Adrenal gland (tissue), 19 donors: ENCODE measurements at places on chromosomes 12 and 14. TPM values are rescaled to one million over a fixed set of nuclear protein-coding genes. Genes with fewer than 3 reads are reported as not detected.

GRCh38 chr12:47218191-47218654 is 138.5 kb upstream of the AMIGO2 start:
- no peak for DNase-seq

- DNase-seq = peak; percentile 54
Measured at GRCh38 chr12:95820096-95820703, 29.6 kb upstream of the NTN4 start.

DNA sequence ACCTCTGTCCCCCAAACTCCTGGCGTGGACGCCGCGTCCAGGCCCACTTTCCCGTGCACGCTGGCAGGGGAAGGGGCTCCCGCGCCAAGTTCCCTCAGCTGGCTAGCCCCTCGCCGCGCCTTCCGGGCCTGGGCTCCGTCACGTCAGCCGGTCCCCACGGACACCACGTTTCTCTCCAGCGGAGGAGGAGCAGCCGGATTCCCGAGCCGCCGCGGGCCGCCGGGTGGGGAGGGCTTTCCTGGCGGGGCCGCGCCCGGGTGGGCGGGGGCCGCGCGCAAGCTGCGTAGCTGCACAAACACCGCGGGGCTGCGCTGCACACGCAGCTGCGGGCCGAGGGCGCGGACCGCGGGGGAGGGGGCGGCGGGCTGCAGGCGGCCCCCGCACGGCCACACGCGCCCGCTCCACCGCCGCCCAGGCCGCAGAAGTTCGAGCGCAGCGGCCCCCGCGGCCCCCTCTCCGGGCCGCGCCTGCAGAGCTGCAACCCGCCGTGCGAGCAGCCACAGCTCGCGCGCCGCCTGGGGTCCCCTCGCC is 45.1 kb upstream of the PNMA1 start:
- peak; percentile 60 for DNase-seq

DNA sequence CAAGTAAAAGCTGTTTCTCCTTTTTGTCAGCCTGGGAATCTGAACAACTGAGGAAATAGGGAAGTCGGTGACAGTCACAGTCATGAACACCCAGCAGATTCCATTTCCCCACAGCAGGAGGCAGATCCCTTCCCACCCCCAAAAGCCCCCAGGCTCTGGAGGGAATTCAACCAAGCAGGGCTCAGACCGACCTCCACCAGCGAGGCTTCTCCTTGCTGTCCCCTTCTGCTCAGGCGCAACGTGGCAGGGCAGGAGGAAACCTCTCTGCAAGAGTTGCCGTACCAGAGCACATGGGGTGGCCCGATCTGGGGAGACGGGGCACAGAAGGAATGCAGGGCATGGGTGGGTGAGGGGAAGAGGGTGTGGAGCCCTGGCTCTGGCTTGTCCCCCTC is 319 bp downstream of the GALNT6 start:
- DNase-seq = peak; percentile 26

- no peak for DNase-seq
Measured at GRCh38 chr12:84290168-84290567, 622.4 kb downstream of the SLC6A15 start.

- DNase-seq = no peak
Measured at GRCh38 chr14:79293482-79294177, 917.7 kb downstream of the DIO2 start.

- no peak for DNase-seq
Measured at GRCh38 chr14:50479041-50479440, 53.3 kb downstream of the MAP4K5 start.

- DNase-seq = no peak
Measured at GRCh38 chr14:34671716-34672115, 41.8 kb upstream of the SNX6 start.

- no peak for DNase-seq
Measured at GRCh38 chr12:592024-592505, 71.2 kb downstream of the NINJ2 start.

GRCh38 chr12:123223241-123223668 is 9.7 kb downstream of the MPHOSPH9 start:
- no peak for DNase-seq

GRCh38 chr12:26276709-26277108 is 81.3 kb downstream of the SSPN start:
- DNase-seq = no peak

DNA sequence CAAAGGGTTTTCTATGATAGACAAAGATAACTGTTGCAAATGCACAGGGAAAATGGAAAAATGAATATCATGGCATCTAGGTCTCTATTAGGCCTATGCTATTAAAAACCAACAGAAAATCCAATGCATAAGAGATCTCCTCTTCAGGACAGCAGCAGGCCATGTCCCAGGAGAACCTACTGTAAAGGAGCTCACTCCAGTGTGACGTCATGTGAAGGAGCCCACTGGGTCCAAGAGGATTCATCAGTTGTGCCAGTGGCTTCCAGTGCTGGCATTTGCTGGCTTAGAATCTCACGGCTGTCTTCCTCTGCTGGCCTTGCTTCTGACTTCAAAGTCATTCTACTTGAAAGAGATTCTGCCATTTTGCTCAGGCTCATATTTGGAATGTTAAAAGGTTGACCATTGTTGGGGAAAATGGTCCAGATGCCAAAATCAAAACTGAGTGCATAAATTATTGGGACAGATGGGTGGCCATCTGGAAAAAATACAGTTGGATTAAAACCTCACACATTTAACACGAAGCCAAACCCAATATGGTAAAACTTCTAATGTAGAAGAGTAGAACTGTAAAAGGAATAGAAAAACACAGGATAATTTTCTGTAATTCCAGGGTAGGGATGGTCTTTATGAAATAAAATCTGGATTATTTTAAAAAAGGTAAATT is 75.4 kb upstream of the ARID2 start:
- no peak for DNase-seq

DNA sequence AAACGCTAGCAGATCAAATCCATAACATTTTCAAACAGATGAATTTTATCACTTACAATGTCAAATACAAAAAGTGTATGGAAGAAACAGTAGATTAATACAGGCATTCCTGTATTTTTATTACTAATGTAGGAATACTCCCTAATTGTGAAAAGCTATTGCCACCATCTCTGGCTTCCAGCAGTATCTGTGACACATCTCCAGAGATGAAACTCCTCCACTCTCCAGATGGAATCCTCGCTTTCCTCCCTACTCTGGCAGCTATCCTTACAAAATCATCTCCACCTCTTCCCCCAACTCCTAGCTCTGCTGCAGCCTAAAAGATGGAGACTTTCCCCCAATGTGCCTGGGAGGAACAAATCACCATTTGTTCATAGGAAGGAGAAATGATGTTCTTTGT is 211.4 kb downstream of the SSPN start:
- DNase-seq = no peak

DNA sequence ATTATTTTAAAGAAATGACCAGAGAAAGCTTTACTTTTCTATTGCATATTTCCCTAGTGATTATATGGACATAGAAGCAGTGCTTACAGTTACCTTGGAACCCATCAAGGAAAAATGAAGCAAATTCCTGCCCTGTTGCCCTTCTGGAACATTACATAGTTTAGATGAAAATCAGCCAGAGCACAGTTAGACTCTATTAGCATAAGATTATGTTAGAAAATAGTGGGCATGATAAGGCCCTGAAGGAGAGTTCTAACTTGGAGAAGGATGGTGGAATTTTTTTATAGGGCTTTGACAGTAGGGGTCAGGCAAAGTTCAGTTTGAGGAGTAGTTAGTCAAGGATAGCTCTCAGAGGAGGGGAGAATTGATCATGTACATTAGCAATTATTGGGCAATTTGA is 74.3 kb downstream of the FUT8 start:
- no peak for DNase-seq

GRCh38 chr14:69624136-69624535 is 12.7 kb downstream of the SUSD6 start:
- DNase-seq = peak; percentile 43

- DNase-seq = no peak
Measured at GRCh38 chr12:45731190-45731775, 1.8 kb downstream of the ARID2 start.

GRCh38 chr14:22450266-22450665 is 138.8 kb downstream of the DAD1 start:
- no peak for DNase-seq

- no peak for DNase-seq
Measured at GRCh38 chr14:32693114-32693513, 245.6 kb upstream of the NPAS3 start.

- DNase-seq = no peak
Measured at GRCh38 chr12:102629262-102629888, 149.0 kb upstream of the IGF1 start.

- no peak for DNase-seq
Measured at GRCh38 chr12:57131896-57132744, 3.8 kb downstream of the LRP1 start.

DNA sequence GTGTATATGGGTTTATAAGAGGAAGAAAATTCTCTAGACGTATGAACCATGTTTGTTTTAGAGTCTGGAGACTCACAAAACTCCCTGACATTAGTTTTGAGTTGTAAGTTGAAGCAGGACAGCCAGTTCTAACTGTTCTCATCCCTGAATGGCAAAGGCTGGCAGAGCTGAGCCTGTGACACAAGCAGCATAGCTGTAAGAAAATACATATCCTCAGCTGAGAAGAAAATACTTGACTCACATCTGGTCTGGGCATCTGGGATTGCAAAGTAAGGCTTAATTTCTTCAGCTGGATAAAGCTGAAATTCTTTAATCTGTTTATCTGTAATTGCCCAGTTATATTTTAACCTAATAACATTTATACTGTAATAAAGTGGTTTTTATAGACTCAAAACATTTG is 156.3 kb downstream of the PELI2 start:
- no peak for DNase-seq

DNA sequence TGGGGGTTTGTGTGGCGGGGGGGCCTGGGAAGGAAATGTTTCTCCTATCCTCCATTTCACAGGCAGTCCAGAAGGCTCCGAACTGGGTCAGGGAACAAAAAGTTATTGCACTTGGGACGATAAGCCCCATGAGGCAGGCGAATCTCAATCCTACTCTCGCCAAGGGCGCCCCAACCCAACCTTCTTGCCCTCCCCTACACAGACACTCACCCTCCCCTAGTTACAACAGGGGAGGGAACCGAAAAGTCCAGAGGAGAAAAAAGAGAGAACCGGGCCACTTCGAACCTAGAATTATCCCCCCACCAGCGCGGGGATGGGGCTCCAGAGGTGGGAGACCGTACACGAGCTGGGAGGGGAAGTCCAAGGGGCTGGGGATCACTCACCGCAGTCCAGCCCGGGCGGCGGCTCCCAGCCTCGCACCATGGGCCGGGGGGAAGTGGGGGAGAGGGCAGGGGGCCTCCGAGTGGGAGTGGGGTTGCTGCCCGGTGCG is 357 bp downstream of the HOMEZ start:
- DNase-seq = no peak

DNA sequence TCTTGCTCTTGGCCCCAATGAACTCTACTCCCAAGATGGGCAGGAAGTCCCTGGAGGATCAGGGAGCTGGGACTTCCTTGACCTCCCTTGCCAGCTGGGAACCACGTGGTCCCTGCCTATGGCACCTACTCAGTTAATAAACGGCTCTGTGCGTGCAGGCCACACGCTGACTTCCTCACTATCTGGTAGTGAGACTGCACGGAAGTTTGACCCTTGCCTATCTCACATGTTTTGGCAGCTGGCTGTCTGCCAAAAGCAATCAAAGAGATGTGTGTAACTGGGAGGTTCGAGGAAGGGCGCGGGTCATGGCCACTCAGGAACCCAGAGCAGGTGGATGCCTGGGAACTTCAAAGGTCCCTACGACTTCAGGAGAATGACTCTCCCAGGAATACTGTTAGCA is 57.9 kb downstream of the RFLNA start:
- DNase-seq = peak; percentile 68

GLIPR1L2 gene
- 1.6 TPM for polyA plus RNA-seq

REM2 gene
- 0.09 TPM for polyA plus RNA-seq

SIX4 gene
- 0.40 TPM for polyA plus RNA-seq

CDH24 gene
- 15.3 TPM for polyA plus RNA-seq

BCL7A gene
- polyA plus RNA-seq = 1.6 TPM

SERPINA3 gene
- polyA plus RNA-seq = 27.6 TPM

FUT8 gene
- 19.1 TPM for polyA plus RNA-seq

OTX2 gene
- polyA plus RNA-seq = not detected
